ENCODE measurements at places on chromosomes 1 and 21.

DNA sequence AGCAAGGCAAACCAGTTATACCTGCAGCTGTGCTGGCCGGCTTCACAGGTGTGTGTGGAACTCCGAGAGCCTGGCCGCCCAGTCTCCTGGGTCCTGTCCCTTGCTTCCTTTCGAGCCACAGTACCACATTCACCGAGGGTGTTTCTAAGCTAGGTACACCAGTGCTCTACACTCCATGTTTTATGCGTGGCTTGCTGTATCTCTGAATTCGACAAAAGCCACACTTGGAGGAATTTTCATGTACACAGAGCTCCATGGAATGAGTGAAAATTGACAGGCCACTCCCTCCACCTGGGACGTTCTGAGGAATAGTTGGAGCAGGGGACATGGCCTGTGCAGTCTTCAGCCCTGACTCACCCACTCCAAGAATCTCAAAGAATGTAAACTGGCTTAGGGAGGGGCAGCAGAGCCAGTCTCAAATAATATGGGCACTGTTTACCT lies 14.0 kb downstream of the ETS2 start:
- DNase-seq: no peak

DNA sequence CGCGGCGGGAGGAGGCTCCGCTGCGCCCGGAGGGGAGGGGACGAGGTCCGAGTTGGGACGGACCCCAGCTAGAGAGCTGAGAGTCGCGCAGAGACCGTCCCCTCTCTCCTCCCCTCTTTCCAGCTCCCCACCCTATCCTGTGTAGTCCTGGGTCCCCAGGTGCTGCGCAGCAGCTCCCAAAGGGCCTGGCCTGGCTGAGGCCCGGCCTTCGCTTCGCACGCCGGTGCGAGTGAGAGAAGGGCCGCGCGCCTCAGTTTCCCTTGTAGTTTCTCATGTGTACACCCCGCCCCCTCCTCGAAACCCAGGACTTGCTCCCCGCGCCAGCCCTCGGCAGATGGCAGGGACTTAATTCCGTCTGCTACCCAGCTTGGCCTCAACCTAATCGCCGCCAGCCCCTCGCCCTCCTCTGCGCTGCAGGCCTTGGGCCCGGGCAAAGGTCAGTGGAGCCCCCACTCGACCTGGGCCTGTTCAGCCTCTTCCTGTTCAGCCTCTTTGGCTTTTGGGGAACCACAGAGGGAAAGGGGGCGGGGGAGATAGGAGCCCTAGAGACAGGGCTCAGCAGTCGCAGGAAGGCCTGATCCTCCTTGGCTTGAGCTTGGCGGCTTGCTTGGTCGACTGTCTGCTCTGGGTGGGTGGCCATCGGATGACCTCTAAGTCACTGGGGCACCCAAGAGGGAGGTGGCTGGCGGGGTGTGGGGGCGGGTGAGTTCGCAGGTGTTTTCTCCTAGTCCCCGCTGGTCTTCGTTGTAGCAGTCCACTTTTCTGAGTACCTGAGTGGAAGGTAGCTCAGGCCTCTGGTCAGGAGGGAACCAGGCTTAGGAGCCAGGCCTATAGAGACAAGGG lies 1.0 kb downstream of the ZNF687 start:
- DNase-seq: no peak

GRCh38 chr1:65025794-65026193 lies 59.4 kb upstream of the JAK1 start:
- DNase-seq: no peak

- DNase-seq: no peak
Observed at GRCh38 chr1:198007687-198008607, 90.8 kb downstream of the LHX9 start.

DNA sequence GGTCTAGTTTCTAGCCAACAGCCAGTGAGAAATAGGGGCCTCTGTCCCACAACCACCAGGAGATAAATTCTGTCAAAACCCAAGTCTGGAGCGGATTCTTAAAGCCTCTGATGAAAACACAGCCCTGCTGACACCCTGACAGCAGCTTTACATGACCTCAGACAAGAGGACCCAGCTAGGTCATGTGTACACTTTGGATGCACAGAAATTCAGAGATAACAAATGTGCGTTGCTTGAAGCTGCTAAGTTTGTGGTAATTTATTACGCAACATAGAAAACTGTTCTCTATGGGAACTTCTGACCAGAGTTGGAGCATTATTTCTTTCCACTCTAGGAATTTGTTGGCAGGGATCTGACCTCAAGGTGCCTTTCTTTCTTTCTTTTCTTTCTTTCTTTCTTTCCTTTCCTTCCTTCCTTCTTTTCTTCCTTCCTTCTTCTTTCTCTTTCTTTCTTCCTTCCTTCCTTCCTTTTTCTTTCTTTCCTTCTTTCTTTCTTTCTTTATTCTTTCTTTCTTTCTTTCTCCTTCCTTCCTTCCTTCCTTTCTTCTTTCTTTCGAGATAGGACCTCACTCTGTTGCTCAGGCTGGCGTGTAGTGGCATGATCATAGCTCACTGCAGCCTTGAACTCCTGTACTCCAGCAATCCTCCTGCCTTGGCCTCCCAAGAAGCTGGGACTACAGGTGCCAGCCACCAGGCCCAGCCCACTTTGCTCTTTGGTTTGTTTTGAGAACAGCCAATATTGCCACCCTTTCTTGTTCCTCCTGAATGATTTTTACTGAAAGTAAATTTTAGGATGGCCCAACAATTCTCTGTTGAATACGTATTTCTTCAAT lies 14.9 kb upstream of the HMGCS2 start:
- no peak for DNase-seq

DNA sequence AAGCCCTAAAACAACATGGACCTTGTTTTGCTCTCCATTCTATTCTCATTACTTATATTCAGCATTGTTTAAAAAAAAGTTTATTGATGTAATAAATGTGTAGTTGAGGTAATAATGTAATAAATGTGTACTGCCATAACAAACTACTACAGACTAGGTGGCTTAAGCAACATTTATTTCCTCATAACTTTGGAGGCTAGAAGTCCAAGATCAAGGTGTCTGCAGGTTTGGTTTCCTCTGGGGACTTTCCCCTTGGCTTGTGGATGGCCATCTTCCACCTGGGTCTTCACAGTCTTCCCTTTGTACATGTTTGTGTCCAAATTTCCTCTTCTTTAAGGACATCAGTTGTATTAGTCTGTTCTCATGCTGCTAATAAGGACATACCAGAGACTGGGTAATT lies 93.1 kb downstream of the LMO4 start:
- no peak for DNase-seq

- no peak for DNase-seq
Observed at GRCh38 chr1:231684356-231685244, 58.0 kb downstream of the DISC1 start.

GRCh38 chr1:116754198-116754977 lies at the start of gene CD2:
Gene CD2 (plus strand): TSS chr1:116754430. CDS start chr1:116754493, 63 bp downstream.
- DNase-seq: no peak

DNA sequence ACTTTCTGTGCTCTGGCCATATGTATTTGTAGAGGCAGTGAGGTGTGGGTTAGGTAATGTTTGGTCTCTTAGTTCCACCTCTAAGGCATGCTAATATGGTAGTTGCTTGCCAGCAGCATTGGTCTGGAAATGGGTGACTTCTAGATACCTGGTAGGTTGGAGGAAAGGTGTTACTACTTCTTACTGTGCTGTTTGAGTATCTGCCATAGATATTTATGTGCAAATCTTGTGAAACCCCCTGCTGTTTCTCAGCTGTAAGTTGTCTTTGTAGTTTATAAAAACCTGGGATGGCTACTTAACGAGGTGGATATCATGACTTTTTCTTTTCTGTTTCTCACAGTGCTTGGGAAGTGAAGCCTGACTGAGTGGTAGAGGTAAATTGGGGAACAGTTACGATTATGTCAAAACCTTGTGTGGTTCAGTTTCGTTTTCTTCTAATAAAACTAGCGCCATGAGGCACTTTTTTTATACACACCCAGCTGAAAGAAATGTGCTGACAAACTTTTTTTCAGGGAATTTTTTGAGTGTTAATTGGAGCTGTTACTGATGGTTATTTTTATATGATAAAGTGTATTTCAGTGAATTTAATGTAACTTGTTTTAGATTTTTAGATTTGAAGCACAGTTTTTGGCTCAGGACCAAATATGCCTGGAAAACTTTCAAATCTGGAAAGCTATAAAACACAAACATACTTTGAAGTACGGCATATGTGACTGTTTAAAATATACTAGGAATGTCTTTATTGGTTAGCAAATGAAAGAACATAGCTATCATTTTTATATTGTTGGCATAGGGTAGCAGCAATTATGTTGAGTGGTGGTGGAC lies 42.1 kb downstream of the CAMSAP2 start:
- DNase-seq: no peak

- no peak for DNase-seq
Observed at GRCh38 chr1:2414297-2414958, 2.1 kb upstream of the PEX10 start.

GRCh38 chr1:81174052-81174451 lies 626.7 kb upstream of the ADGRL2 start:
- no peak for DNase-seq

GRCh38 chr1:200619894-200620272 lies 668 bp downstream of the KIF14 start:
- no peak for DNase-seq

GRCh38 chr1:109231066-109231465 lies 17.3 kb downstream of the SARS1 start:
- DNase-seq: no peak

DNA sequence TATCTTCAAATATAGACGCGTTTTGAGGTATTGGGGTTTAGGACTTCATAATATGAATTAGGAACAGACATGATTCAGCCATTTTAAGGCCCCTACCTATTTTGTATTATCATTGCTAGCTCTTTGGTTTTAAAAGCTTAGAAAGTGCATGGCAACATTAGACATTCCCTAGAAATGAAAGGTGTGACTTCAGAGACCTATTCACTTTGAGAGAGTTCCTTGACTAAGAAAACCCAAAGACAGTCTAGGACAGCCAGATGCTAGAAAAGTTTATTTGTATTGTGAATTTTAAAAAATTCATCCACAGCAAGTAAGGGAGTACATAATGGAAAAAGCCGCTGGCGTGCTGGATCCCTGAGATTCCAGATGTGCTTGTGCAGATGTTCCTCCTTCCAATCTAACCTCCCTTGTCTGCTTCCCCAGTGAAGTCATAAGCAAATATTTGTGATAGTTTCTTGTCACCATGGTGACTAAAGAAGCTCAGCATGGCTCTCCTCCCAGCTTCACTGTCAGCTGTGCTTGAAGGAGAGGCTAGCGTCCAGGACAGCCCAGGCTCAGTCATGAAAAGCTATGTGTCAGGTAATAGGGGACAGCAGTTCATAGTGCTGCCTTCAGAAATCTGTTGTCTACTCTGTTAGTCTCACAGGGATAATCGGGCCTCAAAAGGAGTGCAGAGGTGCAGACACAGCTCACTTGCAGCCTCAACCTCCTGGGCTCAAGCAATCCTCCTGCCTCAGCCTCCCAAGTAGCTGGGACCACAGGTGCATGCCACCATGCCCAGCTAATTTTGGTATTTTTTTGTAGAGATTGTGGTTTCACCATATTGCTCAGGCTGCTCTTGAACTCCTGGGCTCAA lies 34.8 kb downstream of the KPNA6 start:
- peak; percentile 74 for DNase-seq

- no peak for DNase-seq
Observed at GRCh38 chr1:46303872-46304326, 401 bp downstream of the UQCRH start.

DNA sequence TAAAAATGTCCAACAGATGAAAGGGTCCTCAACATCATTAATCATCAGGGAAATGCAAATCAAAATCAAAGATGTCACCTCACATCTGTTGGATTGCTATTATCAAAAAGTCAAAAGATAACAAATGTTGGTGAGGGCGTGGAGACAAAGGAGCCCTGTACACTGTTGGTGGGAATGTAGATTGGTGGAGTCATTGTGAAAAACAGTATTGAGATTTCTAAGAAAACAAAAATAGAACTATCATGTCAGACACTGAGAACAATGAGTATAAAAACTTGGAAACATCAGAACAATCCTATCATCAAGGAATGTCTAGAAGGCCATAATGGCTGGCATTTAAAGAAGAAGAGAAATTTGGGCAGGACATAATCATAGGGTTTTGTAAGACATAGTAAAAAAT lies 209.2 kb upstream of the PTGFR start:
- no peak for DNase-seq

- no peak for DNase-seq
Observed at GRCh38 chr1:162070094-162070748, 730 bp downstream of the NOS1AP start.

DNA sequence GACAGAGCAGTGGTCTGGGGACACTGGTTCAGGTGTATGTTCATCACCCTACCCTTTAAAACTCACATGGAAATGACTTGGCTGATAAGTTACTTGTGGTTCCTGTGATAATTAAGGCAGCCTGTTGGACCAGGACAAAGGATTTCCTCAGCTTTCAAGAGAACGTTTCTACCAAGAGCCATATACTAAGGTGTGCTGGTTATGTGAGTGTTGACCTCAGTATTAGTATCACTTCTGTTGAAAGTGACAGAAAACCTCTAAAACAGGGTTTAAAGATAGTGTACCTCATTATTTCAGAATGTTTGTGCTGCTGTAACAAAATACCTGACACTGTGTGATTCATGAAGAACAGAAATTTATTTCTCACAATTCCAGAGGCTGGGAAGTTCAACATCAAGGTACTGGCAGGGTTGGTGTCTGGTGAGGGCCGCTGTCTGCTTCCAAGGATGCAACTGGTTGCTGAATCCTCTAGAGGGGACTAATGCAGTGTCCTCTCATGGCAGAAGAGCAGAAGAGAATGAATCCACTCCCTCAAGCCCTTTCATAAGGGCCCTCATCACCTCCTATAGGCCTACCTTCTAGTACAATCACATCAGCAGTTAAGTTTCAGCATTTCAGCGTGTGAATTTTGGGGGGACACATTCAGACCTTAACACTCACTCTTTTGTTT lies 54.9 kb downstream of the UCK2 start:
- no peak for DNase-seq

GRCh38 chr1:167450843-167451242 lies 67.5 kb downstream of the CD247 start:
- DNase-seq: no peak

GRCh38 chr1:243505986-243506689 lies 250.3 kb downstream of the SDCCAG8 start:
- no peak for DNase-seq

DNA sequence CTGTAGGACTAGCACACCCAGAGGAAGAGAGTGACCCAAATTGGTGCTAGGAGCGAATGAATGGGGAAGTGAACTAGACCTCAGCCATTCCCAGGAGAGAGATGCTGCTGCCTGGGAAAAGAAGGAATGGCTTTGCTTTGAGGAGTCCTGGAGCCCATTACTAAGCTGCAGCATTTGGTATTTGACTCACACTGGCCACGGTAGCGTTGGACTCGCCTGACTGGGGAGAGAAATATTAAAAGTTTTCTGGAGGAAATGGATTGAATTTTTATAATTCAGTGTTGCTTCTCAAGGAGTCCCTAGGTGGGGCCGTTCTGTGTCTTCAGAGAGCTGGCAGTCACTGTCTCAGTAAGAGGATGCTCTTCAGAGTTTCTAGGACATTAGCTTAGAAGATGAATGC lies 40.2 kb downstream of the PIK3CD start:
- no peak for DNase-seq

GRCh38 chr1:228212415-228212965 lies 4.6 kb downstream of the OBSCN start:
- DNase-seq: no peak

Measured in HFF-Myc (cell line).